ENCODE measurements at places on chromosomes 12 and 14. TPM values are rescaled to one million over a fixed set of nuclear protein-coding genes. Genes with fewer than 3 reads are reported as not detected.

The GLT1D1 gene
- 0.45 TPM for total RNA-seq

The CTSG gene
- total RNA-seq: not detected

The PROX2 gene
- not detected for total RNA-seq

The ANAPC5 gene
- total RNA-seq: 139 TPM

GRCh38 chr14:54524410-54524809 is 14.7 kb downstream of the CGRRF1 start:
- H3K27me3 ChIP-seq: no peaks in the 10 kb centered on the region
- no peak overlapping the region for H3K27ac ChIP-seq
- H3K4me3 ChIP-seq: no peak overlapping the region

- DNase-seq: no peak
- H3K4me3 ChIP-seq: no peak overlapping the region
- H3K4me1 ChIP-seq: no peaks in the 10 kb centered on the region
- H3K27ac ChIP-seq: no peak overlapping the region
These were observed 164.2 kb downstream of the ALG10 start for GRCh38 chr12:34186492-34186891.

- no peak overlapping the region for H3K27ac ChIP-seq
- H3K36me3 ChIP-seq: no peaks in the 10 kb centered on the region
- H3K27me3 ChIP-seq: no peaks in the 10 kb centered on the region
- H3K4me3 ChIP-seq: no peak overlapping the region
- DNase-seq: no peak
- peaks cover 12% of the 10 kb centered on the region for H3K4me1 ChIP-seq
These were observed 27.7 kb downstream of the ARID2 start for GRCh38 chr12:45757172-45757571.

DNA sequence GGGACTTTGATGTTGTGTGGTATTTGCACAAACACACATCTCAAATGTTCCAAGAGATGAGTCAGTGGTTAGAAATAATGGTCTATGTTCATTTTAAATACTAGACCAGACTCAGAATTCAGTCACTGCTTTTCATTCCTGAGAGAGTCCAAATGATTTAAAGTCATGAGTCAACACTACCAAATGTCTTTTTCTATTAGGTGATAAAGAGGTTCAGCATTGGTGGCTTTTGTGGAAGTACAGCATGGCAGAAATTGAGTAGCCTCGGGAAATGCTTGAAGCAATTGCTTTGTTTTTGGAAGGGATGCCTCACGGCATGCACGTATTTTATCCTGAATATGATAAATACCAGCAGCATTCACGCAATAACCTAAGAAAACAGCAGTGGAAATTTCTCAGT is 115.7 kb downstream of the DIO2 start:
- DNase-seq: no peak
- H3K27ac ChIP-seq: no peak overlapping the region
- H3K4me1 ChIP-seq: no peaks in the 10 kb centered on the region

- no peaks in the 10 kb centered on the region for H3K4me1 ChIP-seq
- no peaks in the 10 kb centered on the region for H3K27me3 ChIP-seq
- no peak overlapping the region for H3K4me3 ChIP-seq
These were observed 445.7 kb downstream of the TMTC2 start for GRCh38 chr12:83132360-83132759.

Data from thyroid gland (tissue), 4 donors.